ENCODE measurements at places on chromosomes 1 and 21. TPM values are rescaled to one million over a fixed set of nuclear protein-coding genes. Genes with fewer than 3 reads are reported as not detected.

The ADAMTS5 gene
- total RNA-seq: 15.7 TPM

The TACSTD2 gene
- 0.52 TPM for total RNA-seq

The AGPAT3 gene
- total RNA-seq: 16.7 TPM

The GREM2 gene
- 2.6 TPM for total RNA-seq

The NTMT2 gene
- total RNA-seq: 0.52 TPM

The LCE1A gene
- total RNA-seq: not detected

The TSTD1 gene
- total RNA-seq: 27.7 TPM

The NEK2 gene
- 3.1 TPM for total RNA-seq

The ZNF695 gene
- total RNA-seq: 0.52 TPM

The PLEKHG5 gene
- 8.4 TPM for total RNA-seq

The FCAMR gene
- not detected for total RNA-seq

The LORICRIN gene
- not detected for total RNA-seq

The OR14I1 gene
- total RNA-seq: not detected

The OR2T35 gene
- total RNA-seq: not detected

The CD101 gene
- 2.1 TPM for total RNA-seq

The OR6N1 gene
- total RNA-seq: not detected

The RGS16 gene
- total RNA-seq: 7.8 TPM

The EFNA4 gene
- 3.7 TPM for total RNA-seq

The DMBX1 gene
- total RNA-seq: not detected

The PACC1 gene
- total RNA-seq: 5.7 TPM
